ENCODE measurements at places on chromosomes 7 and 10. TPM values are rescaled to one million over a fixed set of nuclear protein-coding genes. Genes with fewer than 3 reads are reported as not detected.
A peak's percentile ranks its signal among the peaks of the same experiment; 100 is the strongest.

DNA sequence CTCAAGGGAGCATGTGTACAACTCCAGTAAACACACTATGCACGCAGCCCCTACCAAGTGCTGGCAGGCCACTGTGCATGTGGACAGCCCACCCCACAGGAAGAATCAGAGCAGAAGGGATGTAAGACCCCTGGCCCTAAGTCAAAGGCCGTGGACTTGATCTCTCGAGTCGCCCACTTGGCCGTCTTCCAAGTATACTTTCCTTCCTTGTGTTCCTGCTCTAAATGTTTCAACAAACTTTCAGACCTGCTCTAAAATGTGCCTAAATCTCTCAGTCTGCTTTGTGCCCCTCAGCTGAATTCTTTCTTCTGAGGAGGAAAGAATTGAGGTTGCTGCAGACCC is 21.1 kb upstream of the NOM1 start:
- no peaks in the 10 kb centered on the region for H3K36me3 ChIP-seq
- no peaks in the 10 kb centered on the region for H3K4me1 ChIP-seq
- no peaks in the 10 kb centered on the region for H3K27me3 ChIP-seq

- H3K4me3 ChIP-seq = no peak overlapping the region
- peaks cover 27% of the 10 kb centered on the region for H3K4me1 ChIP-seq
- DNase-seq = peak; percentile 17
- H3K27me3 ChIP-seq = no peaks in the 10 kb centered on the region
Observed at GRCh38 chr10:73886661-73887293, 12.4 kb upstream of the CAMK2G start.

DNA sequence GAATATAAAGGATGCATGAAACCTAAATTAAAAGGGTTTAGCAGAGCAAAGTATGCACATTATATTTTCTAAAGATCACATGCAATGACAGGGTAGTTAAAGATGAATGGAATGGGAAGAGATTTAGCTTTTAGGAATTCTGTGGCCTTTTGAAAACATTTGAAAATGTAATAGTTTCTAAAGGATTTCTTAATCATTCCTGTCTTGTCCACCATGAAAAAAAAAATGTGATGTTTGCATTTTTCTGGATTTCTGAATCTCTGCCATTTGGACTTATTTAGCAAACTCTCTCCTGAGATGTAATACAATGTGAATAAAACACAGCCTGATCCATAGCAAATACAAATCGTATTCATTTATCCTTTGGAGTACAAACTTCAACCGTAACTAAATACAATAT is 126.6 kb upstream of the RAB11FIP2 start:
- H3K36me3 ChIP-seq = no peaks in the 10 kb centered on the region
- no peaks in the 10 kb centered on the region for H3K4me1 ChIP-seq

DNA sequence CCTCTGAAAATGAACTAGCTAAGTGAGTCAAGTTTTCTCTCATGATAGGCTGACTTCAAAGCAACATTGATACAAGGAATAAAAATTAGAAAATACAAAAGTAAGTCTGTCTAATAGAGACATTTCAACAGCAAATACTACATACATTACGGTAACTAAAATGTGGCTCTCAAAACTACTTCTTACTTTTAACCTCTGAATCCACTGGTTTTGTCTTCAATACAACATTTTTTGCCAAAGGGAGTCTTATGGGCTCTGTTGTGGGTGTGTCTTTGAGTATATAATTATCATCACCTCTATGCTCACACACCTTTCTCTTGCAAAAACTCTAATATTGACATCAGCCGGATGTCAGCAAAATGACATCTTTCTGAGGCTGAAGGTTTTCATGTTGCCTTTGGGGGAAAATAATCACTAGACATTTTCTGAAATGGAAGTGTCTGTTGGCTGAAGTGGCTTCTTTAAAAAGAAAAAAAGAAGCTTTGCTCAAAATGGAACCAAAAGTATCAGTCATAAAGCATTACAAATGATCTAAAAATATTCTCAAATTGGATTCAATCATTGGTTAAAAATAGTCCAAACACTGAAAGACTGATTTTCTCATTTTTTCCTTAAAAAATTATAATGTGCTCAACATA is 41.8 kb upstream of the FAM133B start:
- no peaks in the 10 kb centered on the region for H3K27me3 ChIP-seq
- H3K36me3 ChIP-seq = no peaks in the 10 kb centered on the region
- DNase-seq = no peak
- H3K4me3 ChIP-seq = no peak overlapping the region
- peaks cover 9% of the 10 kb centered on the region for H3K4me1 ChIP-seq
- H3K27ac ChIP-seq = no peak overlapping the region

Gene FAM180A
- total RNA-seq = 24.4 TPM

Gene EN2
- total RNA-seq = not detected

DNA sequence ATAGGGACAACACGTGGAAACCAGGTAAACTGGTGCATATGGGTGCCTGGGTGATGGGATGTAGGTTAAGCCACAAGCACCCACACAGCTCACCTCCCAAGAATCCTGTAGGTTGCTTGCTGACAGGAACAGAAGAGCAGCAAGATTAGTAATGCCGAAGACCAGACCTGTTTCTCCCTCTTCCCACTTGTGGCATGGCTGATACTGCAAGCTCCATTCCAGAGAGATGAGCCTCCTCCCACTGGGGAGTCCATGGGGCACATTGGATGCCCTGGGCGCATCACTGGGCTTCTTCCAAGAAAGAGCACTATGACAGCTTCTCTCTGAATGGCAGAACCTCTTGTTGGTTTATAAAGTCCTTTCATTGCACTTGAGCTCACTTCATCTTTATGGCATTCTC is 44.4 kb upstream of the LOXL4 start:
- H3K27ac ChIP-seq = no peak overlapping the region
- peak; percentile 40 for DNase-seq
- H3K27me3 ChIP-seq = no peaks in the 10 kb centered on the region
- peaks cover 16% of the 10 kb centered on the region for H3K4me1 ChIP-seq

- H3K4me1 ChIP-seq = peaks cover 8% of the 10 kb centered on the region
- H3K4me3 ChIP-seq = peak within 1 kb of the TSS; percentile 51
- DNase-seq = peak; percentile 55
- H3K27me3 ChIP-seq = no peaks in the 10 kb centered on the region
Observed at GRCh38 chr7:99374111-99375064, at the start of gene ARPC1B. ARPC1B (plus strand) TSS chr7:99374730; CDS start chr7:99385715, 10,985 bp downstream.

DNA sequence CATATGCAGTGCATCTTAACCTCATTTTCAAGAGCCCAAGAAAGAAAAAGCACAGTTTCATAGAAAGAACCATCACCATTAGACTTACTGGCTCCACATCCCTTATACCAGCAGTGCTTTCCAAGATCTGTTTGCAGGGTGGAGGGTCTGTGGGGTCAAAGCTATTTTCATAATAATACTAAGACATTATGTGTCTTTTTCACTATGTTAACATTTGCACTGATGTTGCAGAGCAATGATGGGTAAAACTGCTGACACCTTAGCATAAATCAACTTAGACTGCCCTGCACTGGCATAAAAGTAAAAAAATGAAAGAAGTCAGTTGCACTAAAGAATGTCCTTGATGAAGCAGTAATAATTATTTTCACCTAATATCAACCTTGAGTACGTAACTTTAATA is 166.2 kb downstream of the SKAP2 start:
- no peaks in the 10 kb centered on the region for H3K4me1 ChIP-seq
- H3K4me3 ChIP-seq = no peak overlapping the region
- DNase-seq = no peak
- no peaks in the 10 kb centered on the region for H3K36me3 ChIP-seq
- no peaks in the 10 kb centered on the region for H3K27me3 ChIP-seq

Gene PDZD7
- 1.3 TPM for total RNA-seq

- no peaks in the 10 kb centered on the region for H3K27me3 ChIP-seq
- no peaks in the 10 kb centered on the region for H3K4me1 ChIP-seq
- no peak for DNase-seq
- H3K27ac ChIP-seq = no peak overlapping the region
- H3K36me3 ChIP-seq = no peaks in the 10 kb centered on the region
- no peak overlapping the region for H3K4me3 ChIP-seq
Observed at GRCh38 chr7:109158246-109158645, 588.6 kb downstream of the DNAJB9 start.

DNA sequence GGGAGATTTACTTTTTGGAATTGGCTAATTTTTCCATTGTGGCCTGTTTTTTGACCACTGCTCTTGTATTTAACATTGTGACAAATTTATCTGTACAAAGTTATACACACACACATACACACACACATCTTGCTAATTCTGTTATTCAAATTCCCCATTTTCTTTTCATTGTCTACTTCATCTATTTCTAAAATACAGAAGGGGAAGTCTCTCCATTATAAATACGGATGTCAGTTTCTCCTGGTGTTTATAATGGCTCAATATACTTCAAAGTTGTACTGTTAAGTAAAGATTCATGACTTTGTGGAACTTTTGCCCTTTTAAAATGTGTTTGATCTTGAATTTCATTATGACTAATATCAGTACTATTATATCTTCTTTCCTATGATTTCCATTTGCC is 81.0 kb downstream of the CNOT4 start:
- H3K4me3 ChIP-seq = no peak overlapping the region
- no peaks in the 10 kb centered on the region for H3K36me3 ChIP-seq
- DNase-seq = no peak
- no peaks in the 10 kb centered on the region for H3K4me1 ChIP-seq

GRCh38 chr7:117183729-117184128 is 139.1 kb downstream of the WNT2 start:
- DNase-seq = no peak
- H3K4me1 ChIP-seq = no peaks in the 10 kb centered on the region
- H3K27ac ChIP-seq = no peak overlapping the region
- H3K36me3 ChIP-seq = no peaks in the 10 kb centered on the region
- H3K27me3 ChIP-seq = no peaks in the 10 kb centered on the region

Gene KDM7A
- total RNA-seq = 4.8 TPM

- no peaks in the 10 kb centered on the region for H3K4me1 ChIP-seq
- no peak overlapping the region for H3K4me3 ChIP-seq
- DNase-seq = no peak
- no peak overlapping the region for H3K27ac ChIP-seq
- no peaks in the 10 kb centered on the region for H3K27me3 ChIP-seq
Observed at GRCh38 chr7:83882551-83882950, 233.6 kb upstream of the SEMA3E start.

DNA sequence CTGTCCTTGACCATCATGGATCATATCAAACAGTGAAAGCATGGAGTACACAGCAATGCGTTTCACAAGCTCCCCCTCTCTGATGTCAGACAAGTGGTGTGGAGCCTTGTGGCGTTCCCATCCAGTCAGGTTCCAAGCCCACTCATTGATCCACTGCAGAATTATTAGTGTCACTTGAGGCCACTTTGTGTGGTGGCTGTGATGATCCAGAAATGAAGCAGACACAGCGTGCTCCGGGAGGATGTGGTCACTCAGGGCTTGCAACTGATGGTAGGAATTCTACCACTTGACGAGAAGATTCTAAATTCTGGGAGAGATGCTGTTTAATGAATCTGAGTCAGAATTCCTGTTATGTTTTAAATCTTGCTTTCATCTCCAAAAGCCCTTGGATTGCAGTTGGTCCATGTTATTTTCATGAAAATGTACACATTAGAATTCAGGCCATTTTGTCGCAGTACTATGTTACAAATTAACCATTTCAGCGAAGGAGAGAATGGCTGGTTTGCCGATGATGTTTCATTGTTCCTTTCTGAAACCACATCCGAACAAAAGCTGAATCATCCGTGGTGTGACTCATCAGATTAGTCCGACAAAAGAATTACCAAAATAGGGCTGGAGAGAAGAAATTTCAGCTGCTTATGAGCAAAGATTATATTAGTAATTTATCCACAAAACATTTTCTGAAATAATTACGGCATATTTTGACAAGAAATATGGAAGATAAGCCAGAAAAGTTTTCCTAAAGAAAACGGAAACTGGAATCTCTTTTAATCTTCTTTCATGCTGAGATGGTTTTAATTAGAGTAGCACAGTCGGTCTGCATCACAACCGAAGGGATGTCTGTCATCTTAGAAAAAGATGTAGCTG is 48.1 kb downstream of the INSYN2A start:
- H3K27ac ChIP-seq = peak overlapping the region; percentile 59
- H3K4me1 ChIP-seq = peaks cover 29% of the 10 kb centered on the region
- no peaks in the 10 kb centered on the region for H3K27me3 ChIP-seq
- DNase-seq = peak; percentile 88
- no peaks in the 10 kb centered on the region for H3K36me3 ChIP-seq

Gene C10orf62
- not detected for total RNA-seq

DNA sequence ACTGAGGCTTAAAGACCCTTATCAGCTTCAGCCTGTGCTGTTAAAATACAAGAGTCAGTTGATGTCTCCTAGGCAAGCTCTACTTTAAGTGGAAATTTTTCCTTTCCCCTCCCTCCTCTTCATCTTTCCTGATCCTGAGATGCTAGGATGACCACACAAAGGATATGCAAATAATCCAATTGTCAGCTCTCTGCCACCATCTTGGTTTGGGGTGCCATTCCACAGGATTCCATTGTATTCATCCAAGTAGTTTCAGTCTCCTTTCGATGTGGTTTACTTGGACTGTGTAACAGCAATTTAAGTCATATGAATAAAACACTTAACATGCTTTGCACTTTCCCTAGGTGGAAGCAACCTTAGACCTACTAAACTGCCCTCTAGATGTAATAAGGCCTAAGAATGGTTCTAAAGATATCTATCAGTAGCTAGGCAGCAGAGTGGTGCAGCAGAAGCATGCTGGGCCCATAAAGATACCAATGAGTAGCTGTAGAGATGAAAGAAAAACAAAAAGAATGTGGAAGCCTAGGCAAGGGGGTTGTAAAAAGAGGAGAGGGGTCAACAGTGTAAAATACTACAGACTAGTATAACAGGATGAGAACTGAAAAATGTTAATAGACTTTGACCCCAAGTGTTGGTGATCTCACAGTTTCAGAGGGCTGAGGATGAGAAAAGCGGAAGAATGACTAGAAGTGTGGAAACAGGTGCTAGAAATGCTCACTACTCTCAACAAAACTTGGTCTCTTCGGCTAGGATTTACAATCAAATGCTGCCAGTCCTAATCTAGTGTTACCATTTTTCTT is 2.4 kb upstream of the CFAP69 start:
- DNase-seq = no peak
- no peak overlapping the region for H3K4me3 ChIP-seq
- no peak overlapping the region for H3K27ac ChIP-seq

- H3K27ac ChIP-seq = peak overlapping the region; percentile 48
- H3K4me1 ChIP-seq = peaks cover 11% of the 10 kb centered on the region
- H3K4me3 ChIP-seq = peak overlapping the region; percentile 30
- H3K27me3 ChIP-seq = no peaks in the 10 kb centered on the region
- DNase-seq = no peak
Observed at GRCh38 chr10:112376396-112376790, 2.5 kb downstream of the ACSL5 start.

DNA sequence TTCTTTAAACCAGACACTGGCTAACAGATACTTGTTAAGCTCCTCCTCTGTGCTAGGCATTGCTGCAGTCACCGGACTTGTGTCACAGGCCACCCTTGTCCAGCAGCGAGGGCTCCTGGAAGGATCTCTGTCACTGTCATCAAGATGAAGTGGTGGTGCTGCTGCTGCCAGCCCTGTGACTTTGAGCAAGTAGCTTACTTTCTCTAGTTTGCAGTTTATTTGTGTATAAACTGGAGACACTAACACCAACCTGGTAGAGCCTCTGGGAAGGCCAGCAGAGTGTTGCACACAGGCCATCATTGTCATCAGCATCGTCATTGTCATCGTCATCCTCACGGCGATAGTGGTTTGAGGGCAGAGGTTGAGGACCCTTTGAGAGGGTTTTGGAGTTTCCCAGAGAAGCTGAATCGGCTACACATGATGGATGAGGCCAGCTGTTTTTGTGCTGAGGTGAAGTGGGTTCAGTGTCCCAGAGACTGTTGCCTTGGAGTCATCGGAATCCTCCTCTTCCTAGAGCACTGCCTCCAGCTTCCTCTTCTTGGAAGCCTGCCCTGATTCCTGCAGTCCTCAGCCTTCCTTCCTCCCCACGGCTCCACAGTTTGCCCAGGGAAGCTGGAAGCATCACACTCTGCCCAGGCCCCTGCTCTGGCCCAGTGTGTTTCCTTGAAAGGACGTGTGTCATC is 128.4 kb downstream of the GRK5 start:
- H3K36me3 ChIP-seq = peaks cover 1% of the 10 kb centered on the region
- H3K4me3 ChIP-seq = no peak overlapping the region
- peak overlapping the region; percentile 64 for H3K27ac ChIP-seq
- DNase-seq = peak; percentile 61
- H3K4me1 ChIP-seq = peaks cover 29% of the 10 kb centered on the region

Measured in fibroblast of lung (primary cell).